T-cell (primary cell): ENCODE measurements at places on chromosomes 6 and 20.

DNA sequence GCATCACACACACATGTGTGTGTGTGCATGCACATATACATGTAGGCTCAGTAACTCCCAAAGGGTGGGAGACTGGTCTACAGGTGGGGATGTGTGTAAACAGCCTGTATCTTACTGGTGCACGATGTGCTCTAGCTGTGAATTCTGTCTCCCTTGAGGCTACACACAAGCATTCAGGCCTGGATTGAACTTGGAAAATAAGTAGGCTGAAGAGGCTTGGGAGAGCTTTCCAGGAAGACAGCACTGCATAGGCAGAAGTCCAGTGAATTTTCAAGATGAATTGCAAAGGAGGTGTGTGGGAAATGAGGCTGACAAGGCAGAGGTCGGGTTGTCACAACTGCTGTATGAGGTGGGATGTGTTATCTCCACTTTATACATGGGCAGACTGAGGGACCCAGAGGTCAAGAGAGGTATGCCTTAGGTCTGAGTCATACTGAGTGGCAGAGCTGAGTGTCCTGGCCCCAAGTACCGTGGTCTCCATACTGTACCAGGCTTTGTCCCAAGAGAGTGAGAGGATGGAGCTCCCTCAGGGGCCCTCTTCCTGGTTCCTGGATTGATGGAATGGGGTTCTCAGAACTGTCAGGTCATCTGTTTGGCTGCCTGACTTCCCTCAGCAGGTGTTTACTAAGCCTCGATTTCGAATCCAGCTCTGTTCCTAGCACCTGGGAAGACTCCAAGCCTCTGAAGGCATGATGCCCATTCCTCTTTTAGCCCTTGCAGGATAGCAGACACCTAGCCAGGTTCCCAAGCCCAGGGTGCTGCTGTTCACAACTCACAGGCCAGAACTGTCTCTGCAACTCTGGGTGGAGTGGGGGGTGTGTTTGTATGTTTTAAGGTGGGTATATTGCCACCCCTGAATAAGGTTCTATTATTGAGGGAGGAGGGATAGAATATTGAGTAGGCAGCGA lies 14.4 kb downstream of the SNPH start:
- no peak for DNase-seq

DNA sequence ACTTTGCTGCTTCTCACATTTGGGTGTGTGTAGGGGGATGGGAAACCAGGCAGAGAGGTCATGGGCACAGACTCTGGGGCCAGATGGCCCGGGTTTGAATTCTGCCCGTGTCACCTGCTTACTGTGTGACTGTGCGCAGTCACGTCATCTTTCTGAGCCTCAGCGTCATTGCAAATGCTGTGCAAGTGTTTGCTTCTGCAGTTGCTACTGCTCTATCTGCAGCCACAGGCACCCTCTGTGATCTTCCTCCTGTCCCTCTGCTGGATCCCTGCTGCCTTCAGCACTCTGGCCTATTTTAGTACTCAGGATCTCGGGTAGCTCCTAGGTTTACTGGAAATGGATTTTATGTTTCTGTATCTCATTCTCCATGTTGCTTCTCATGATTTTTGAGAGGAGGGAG lies 40.6 kb upstream of the TULP1 start:
- no peak for DNase-seq

DNA sequence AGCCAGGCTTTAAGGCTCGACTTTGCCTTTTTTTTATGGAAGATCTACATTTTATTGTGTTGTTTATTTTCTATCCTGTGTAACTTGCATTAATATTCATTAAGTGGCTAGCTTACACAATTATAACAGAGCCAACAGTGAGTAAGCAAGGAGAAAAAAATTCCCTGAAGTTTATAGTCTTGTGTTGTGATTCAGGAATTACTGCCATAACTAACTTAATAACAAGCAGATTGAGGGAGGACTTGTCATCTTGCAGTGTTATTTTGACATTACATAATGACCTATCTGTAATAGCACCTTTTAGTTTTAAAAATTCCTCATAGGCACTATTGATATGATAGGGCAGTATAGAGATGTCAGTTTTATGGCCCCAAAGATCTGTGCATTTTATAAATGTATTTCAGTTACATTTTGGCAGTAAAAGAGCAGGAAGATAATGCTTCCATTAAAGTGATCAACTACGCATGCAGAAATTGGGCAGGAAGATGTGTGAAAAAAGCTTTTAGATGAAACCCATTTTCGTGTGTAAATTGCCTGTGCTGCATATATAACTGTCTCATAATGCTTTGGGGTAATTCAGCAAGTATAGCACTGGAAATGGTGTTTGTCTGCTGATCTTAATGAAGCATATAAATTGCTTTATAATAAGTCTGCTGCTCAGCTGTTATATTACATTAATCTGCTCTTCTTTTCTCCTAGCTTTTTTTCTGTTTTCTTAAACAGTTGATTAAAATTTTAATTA lies 123.0 kb downstream of the SMAP1 start:
- DNase-seq: no peak

- no peak for DNase-seq
Measured at GRCh38 chr6:132733283-132733682, 19.4 kb upstream of the VNN1 start.

- no peak for DNase-seq
Measured at GRCh38 chr6:24223115-24223919, 97.3 kb downstream of the NRSN1 start.

DNA sequence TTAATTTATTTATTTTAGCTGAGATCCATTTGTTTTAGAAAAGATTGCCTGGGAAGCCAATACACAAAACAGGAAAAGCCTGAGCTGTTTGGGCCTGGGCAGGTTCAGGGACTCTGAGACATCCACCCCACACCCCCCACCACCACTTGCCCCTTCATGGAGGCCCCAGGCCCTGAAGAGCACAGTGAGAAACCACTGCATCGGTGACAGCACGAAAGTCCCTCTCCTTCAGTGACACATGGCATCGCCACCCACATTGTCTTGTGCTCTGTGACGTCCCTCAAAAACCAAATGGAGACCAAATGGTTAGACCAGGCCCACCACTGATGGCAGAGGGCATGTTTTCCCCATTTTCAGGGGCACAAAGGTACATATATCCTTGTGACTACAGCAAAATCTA lies 106.4 kb downstream of the SYNDIG1 start:
- no peak for DNase-seq

- DNase-seq: no peak
Measured at GRCh38 chr20:20207872-20208271, 155.5 kb downstream of the CFAP61 start.

- no peak for DNase-seq
Measured at GRCh38 chr6:158356586-158357546, 44.6 kb downstream of the TULP4 start.

DNA sequence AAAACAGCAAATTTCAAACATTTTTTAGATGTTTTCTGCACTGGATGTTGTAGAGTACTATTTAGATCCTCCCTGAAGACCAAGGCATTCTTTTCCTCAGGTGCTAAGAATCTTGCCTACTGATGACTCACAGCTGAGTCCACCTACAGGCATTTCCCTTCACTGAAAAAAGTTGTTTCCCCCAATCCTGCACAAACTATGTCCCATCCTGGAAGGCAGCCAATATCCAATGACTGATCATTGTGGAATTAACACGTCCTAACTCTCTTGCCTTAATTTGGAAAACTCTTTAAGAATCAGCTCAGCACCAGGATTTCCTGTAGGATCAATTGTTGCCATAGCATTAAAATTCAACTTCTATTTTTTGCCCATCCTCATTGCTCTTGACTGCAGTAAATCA lies 268.4 kb upstream of the IRAK1BP1 start:
- no peak for DNase-seq

- DNase-seq: no peak
Measured at GRCh38 chr6:136962661-136963060, 40.6 kb downstream of the SLC35D3 start.

DNA sequence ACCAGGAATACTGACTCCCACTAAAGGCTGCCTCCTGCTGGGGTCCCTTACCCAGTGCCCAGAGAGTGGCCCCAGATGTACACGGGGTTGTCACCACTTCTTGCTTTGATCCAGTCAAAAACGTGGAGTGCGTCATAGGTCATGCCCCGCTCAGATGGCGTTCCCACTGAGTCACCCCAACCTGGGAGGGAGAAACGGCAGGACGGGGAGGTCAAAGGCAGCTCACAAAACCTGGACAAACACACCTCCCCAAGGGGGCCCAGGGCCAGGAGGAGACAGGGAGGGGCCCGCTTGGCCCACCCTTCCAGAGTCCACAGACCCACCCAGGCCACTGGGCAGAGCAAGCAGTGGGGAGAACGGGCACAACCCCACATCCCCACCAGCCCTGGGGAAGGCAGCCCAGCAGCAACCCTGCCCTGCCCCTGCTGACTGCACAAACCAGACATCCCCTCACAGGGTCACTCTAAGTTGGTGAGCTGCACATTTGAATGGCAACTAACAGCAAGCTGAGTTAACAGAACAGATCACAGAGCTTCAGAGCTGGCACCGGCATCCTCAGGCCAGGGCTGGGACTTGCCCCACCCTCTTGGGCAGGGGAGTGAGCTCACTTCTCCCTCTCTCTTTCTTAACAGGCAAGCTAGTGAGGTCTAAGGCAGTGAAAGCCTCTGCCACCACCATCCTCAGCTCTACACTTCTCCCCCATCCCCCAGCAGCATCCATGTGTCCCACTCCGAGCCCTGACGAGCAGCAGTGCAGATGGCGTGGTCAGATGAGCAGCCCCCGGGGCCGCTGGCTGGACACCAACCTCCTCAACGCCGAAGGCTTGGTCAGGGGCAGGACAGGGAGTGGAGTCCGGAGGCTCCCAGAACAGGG lies 61.7 kb downstream of the PYGB start:
- no peak for DNase-seq

DNA sequence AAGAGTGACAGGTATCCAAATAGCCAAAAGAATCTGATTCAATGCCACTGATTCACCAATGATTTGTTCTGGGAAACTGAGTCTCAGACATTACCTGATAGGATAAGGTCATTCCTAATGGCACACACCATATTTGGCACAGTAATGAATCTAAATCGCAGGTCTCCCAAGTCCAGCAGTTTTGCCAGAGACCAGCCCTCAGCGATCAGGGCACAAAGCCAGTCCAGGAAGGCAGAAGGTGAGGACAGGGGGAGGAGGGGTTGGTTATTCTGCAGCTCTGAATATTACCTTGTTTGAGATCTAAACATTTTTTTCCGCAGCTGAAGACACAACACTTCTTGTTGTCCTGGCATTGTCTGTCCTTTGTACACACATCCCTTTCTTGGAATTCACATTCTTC lies 1.9 kb downstream of the EPPIN start:
- DNase-seq: no peak

- peak; percentile 11 for DNase-seq
Measured at GRCh38 chr20:47272893-47273590, 83.5 kb downstream of the ZMYND8 start.

DNA sequence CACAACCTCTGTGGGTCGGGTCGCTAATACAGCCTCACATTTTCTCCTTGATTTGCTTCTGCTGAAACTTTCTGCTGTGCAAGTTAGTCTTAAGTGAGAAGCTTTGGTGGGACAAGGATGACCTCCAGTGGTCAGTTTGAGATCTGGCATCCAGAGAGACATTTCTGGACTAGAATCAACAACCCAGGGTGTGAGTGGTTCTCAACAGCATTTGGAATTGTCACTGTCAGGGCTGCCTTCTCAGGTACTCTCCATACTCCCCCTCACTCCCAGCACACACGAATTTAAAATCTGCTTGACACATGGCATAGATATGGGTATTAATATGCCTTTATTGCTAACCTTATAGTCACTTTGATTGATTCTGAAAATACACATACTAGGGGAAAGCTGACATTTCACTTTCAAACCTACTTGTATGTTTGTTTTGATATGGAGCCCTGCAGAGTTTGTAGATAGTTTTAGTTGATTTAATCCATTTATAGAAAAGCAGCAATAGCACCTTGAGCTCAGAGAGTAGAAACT lies 13.2 kb downstream of the OTOR start:
- DNase-seq: peak; percentile 23

GRCh38 chr6:63525186-63525878 lies 46.9 kb upstream of the LOC128125822 start:
- no peak for DNase-seq

DNA sequence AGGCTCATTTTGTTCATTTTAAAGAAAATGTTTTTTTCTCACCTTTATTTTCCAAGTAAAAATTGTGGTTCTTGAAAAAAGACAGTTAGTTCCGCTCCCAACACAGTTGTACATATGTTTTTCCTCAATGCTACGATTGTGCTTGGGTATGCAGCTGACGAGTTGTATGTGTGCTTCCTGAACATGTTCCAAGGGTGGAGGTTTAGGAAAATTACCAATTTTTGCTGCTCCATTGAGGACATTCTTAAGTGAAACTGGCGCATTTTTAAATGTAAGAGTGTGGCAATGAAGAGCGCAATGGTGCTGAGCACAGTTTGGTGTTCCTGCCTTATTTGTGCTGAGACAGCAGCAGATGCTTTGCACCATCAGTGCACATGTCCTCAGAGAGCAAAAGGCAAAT lies 70.3 kb upstream of the CLDN20 start:
- no peak for DNase-seq

GRCh38 chr6:113924312-113924723 lies 46.6 kb downstream of the HDAC2 start:
- no peak for DNase-seq

- no peak for DNase-seq
Measured at GRCh38 chr6:21653323-21653722, 59.8 kb downstream of the SOX4 start.

DNA sequence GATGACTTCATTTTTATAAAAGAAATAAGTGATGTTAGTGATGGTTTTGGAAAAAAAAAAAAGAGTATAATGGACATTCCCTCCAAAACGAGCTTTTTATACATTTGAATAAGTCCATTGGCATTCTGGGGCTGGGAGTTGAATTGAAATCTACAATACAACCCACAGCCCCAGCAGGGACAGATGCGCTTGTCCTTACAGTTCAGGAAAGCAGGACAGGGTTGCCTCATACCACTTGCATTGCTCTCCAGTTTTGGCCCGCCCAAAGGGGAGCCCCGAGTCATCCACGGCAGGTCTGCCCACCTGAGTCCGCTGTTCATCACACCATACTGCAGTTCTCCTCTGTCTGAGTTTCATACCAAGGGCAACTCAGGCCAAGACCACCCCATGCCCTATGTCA lies 46.2 kb downstream of the VAPB start:
- no peak for DNase-seq
